ENCODE measurements at places on chromosomes 5 and 9. TPM values are rescaled to one million over a fixed set of nuclear protein-coding genes. Genes with fewer than 3 reads are reported as not detected.

SLC6A3 gene
- not detected for total RNA-seq

KLHL3 gene
- total RNA-seq, result 2.8 TPM

INSYN2B gene
- not detected for total RNA-seq

FAM81B gene
- 0.28 TPM for total RNA-seq

DDX4 gene
- total RNA-seq, result 0.09 TPM

- peaks cover 7% of the 10 kb centered on the region for H3K4me1 ChIP-seq
- H3K27ac ChIP-seq, result peak overlapping the region; percentile 75
- H3K4me3 ChIP-seq, result no peak overlapping the region
- DNase-seq, result no peak
Observed at GRCh38 chr5:14008819-14009311, 64.4 kb upstream of the DNAH5 start.

DNA sequence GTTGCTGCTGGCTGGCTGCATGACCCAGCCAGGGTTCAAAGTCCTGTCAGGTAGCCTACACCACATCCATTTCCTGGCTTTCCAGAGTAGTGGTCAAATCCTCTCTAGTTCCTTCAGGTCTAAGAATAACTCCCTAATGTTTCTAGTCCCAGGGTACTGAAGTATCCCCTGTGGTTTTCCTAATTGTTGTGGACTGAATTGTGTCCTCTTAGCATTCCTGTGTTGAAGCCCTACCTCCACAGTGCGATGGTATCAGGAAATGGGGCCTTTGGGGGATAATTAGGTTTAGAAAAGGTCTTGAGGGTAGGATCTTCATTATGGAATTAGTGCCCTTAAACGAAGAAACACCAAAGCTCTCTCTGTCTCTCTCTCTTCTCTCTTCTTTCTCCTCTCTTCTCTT, 191.8 kb upstream of the CCNG1 start:
- no peaks in the 10 kb centered on the region for H3K4me1 ChIP-seq
- H3K36me3 ChIP-seq, result no peaks in the 10 kb centered on the region
- H3K27ac ChIP-seq, result no peak overlapping the region

DNA sequence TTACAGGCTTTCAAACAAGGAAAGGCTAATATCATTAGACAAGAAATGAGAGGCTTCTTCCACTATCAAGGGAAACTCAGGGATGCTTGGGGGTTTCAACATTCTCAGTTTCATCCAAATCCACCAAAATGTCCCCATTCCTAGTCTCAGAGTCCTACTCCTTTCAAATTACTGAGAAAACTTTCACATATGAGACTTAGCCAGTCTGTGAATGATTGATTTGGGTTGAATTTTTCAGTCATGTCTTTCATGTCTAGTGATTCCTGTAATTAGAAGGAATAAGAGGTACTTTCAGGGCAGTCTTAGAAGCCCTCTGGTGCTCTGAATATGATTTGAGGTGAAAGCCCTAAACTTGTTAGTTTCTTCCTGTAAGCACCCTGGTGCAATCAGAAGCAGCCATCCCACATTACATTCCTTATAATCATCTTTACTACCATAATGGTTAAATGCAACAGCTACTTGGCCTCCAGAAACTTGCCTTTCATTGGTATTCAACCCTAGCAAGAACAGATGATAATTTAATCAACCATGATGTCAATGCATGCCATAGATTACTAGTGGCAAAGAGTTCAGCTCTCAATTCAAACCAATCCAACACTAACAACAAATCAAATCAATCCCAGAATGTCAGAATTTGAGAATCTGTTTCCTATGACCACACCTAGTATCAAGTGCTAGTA, 50.7 kb upstream of the RIC1 start:
- H3K4me3 ChIP-seq, result no peak overlapping the region
- DNase-seq, result no peak
- no peak overlapping the region for H3K27ac ChIP-seq
- H3K27me3 ChIP-seq, result no peaks in the 10 kb centered on the region

- H3K4me1 ChIP-seq, result no peaks in the 10 kb centered on the region
- H3K27me3 ChIP-seq, result no peaks in the 10 kb centered on the region
Observed at GRCh38 chr9:2697492-2697891, 19.8 kb upstream of the KCNV2 start.

DNA sequence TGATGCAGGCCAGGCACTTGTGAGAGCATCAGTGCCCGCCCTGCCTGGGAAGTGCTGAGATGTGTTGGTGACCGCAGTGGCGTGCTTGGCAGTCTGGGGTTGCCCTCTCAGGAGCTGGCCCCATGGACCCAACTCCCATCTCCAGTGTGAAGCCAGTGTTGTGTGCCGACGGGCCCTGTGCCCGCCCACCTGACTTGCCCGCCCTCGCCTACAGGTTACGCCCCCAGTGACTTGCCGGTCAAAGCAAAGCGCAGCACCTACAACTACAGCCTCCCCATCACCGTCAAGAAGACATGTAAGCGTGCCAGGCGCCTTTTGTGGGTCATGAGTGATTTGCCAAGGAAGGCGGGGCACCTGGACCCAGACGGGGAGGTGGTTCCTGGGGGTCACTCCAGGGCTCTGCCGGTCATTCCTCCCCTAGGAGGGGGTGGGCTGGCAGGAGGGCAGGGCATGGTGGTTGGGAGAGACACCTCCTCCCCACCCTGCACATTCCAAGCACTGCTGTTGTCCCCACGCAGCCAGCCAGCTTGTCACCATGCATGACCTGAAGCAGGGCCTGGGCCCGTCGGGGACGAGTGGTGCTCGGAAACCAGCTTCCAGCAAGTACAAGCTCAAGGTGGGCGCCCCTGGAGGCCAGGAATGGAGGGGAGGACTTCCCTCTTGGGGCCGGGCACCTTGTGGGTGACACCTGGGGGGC, 7.4 kb upstream of the CEL start:
- peak; percentile 71 for DNase-seq
- no peaks in the 10 kb centered on the region for H3K27me3 ChIP-seq
- H3K27ac ChIP-seq, result peak overlapping the region; percentile 68
- H3K4me3 ChIP-seq, result no peak overlapping the region

- no peaks in the 10 kb centered on the region for H3K36me3 ChIP-seq
- no peak overlapping the region for H3K27ac ChIP-seq
- H3K4me1 ChIP-seq, result no peaks in the 10 kb centered on the region
- H3K4me3 ChIP-seq, result no peak overlapping the region
- DNase-seq, result no peak
Observed at GRCh38 chr5:38341056-38341455, 82.7 kb downstream of the EGFLAM start.

DNA sequence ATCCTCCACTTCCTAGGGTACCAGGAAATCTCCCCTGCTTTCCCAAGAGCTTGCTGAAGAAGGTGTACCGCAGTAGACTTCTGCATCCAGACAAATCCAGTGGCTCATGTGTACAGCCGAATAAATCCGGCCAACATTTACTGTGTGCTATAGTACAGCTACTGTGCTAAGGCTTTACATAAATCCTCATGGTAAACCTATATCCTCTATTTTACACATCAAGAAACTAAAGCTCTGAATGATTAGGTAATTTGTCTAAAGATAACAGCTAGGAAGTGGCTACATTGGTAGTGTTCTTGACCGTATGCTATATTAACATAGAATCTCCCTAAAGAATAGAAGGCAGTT, 511 bp upstream of the WDR41 start:
- H3K4me3 ChIP-seq, result peak overlapping the region; percentile 82
- no peak for DNase-seq
- H3K4me1 ChIP-seq, result peaks cover 5% of the 10 kb centered on the region
- no peaks in the 10 kb centered on the region for H3K36me3 ChIP-seq
- no peaks in the 10 kb centered on the region for H3K27me3 ChIP-seq

DNA sequence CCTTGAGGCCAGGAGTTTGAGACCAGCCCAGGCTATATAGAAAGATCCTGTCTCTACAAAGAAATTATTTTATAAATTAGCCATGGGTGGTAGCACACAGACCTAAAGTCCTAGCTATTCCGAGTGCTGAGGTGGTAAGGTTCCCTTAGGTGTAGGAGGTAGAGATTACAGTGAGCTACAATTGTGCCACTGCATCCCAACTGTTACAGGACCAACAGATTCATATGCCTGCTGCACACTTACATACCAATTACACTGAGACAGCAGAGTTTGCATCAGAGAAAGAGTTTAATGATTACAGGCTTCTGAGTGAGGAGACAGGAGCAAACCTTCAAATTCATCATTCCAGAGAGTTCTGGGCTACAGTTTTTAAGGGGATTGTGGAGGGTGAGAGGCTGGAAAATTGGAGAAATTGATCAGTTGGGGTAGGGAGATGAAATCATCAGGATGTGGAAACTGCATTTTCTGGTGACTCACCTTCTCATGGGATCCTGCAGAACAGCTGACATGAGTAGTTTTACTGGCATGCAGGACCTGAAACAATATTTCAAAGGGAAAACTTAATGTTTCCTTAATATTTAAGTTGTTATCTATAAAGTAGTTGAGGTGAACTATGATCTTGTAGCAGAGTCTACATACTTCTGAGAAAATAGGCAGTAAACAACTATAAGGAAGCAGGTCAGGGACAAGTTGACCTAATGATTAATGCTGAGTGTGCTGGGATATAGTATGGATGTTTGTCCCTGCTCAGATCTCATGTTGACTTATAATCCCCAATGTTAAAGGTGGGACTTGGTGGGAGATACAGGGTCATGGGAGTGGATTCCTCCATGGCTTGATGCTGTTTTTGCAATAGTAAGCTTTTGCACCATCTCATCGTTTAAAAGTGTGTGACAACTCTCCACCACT, 54.7 kb downstream of the ANXA2R start:
- no peaks in the 10 kb centered on the region for H3K36me3 ChIP-seq
- no peak for DNase-seq
- no peak overlapping the region for H3K4me3 ChIP-seq
- H3K27me3 ChIP-seq, result no peaks in the 10 kb centered on the region
- no peak overlapping the region for H3K27ac ChIP-seq

DNA sequence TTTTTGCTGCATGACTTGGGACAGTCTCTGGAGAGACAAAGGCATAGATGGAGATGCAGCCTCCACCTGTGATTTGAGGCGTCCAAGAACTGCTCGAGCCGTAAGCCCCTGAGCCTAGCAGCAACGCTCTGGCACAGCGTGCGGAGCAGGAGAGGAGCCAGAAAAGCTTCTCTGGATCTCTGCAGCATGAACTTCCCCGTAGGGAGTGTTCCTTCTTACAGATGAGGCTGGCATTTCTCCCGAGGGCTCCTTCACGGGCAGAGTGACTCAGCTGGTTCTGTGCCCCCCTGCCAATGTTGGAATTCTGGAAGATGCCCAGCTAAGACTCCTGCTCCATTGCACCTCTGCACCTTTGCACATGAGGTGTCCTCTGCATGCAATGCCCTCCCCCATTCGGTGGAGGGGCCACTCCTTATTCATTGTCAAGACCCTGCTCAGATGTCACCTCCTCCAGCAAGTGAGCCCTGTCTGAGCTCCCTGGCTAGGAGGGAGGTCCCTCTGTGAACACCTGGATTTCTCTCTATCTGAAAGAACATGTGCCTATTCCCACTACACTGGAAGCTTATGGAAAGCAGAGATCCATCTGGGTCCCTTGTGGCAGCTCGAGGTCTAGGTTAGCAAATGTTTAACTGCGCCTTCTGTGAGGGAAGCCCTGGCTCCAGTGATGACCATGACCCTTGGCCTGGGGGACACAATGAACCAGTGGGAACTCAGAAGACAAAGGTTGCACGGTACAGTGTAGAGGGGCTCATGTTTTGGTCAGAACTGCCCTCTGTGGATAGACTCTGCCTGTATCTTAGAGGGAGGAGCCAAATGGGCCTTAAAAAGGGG, 39.6 kb downstream of the SH3PXD2B start:
- DNase-seq, result no peak
- H3K36me3 ChIP-seq, result no peaks in the 10 kb centered on the region
- H3K4me3 ChIP-seq, result no peak overlapping the region
- peaks cover 47% of the 10 kb centered on the region for H3K4me1 ChIP-seq
- H3K27me3 ChIP-seq, result no peaks in the 10 kb centered on the region

- H3K27me3 ChIP-seq, result no peaks in the 10 kb centered on the region
- H3K4me1 ChIP-seq, result no peaks in the 10 kb centered on the region
- no peak for DNase-seq
- no peak overlapping the region for H3K27ac ChIP-seq
- no peaks in the 10 kb centered on the region for H3K36me3 ChIP-seq
Observed at GRCh38 chr5:67190410-67190809, 6.2 kb downstream of the CD180 start.

GRCh38 chr5:68698025-68698940, 395.5 kb upstream of the SLC30A5 start:
- H3K4me1 ChIP-seq, result no peaks in the 10 kb centered on the region
- H3K27me3 ChIP-seq, result no peaks in the 10 kb centered on the region
- H3K27ac ChIP-seq, result no peak overlapping the region
- H3K4me3 ChIP-seq, result no peak overlapping the region
- no peaks in the 10 kb centered on the region for H3K36me3 ChIP-seq

- DNase-seq, result peak; percentile 65
- peaks cover 4% of the 10 kb centered on the region for H3K36me3 ChIP-seq
- peak overlapping the region; percentile 92 for H3K27ac ChIP-seq
- H3K4me3 ChIP-seq, result no peak overlapping the region
- no peaks in the 10 kb centered on the region for H3K27me3 ChIP-seq
Observed at GRCh38 chr5:10724781-10725507, 36.1 kb downstream of the DAP start.

GRCh38 chr9:2214707-2215106, 199.6 kb downstream of the SMARCA2 start:
- no peak overlapping the region for H3K27ac ChIP-seq
- no peak overlapping the region for H3K4me3 ChIP-seq
- H3K27me3 ChIP-seq, result no peaks in the 10 kb centered on the region
- H3K36me3 ChIP-seq, result no peaks in the 10 kb centered on the region
- DNase-seq, result no peak
- H3K4me1 ChIP-seq, result no peaks in the 10 kb centered on the region

DNA sequence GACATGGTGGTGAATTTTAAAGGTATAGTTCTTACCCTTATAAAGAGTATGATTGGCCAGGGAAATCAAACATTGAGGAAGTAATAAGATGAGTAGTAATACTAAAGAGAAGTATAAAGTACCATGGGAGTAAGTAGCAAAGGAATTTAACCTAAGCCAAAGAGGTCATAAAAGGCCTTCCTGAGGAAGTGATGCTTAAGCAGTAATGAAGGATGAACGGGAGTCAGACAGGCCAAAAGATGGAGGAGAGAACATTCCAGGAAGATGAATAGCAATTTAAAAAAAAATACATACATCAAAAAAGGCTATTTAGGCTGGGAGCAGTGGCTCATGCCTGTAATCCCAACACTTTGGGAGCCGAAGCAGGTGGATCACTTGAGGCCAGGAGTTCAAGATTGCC, 29.0 kb downstream of the KLHL3 start:
- no peak overlapping the region for H3K4me3 ChIP-seq
- no peak overlapping the region for H3K27ac ChIP-seq
- no peak for DNase-seq
- no peaks in the 10 kb centered on the region for H3K36me3 ChIP-seq
- no peaks in the 10 kb centered on the region for H3K27me3 ChIP-seq

- H3K27me3 ChIP-seq, result no peaks in the 10 kb centered on the region
- H3K27ac ChIP-seq, result no peak overlapping the region
- H3K4me3 ChIP-seq, result no peak overlapping the region
- H3K4me1 ChIP-seq, result no peaks in the 10 kb centered on the region
- no peak for DNase-seq
Observed at GRCh38 chr9:3455094-3455493, 70.7 kb downstream of the RFX3 start.
